ENCODE measurements at places on chromosomes 7 and 10. TPM values are rescaled to one million over a fixed set of nuclear protein-coding genes. Genes with fewer than 3 reads are reported as not detected.

- DNase-seq: no peak
These were observed 292.7 kb downstream of the CAMK1D start for GRCh38 chr10:12642036-12642435.

DNA sequence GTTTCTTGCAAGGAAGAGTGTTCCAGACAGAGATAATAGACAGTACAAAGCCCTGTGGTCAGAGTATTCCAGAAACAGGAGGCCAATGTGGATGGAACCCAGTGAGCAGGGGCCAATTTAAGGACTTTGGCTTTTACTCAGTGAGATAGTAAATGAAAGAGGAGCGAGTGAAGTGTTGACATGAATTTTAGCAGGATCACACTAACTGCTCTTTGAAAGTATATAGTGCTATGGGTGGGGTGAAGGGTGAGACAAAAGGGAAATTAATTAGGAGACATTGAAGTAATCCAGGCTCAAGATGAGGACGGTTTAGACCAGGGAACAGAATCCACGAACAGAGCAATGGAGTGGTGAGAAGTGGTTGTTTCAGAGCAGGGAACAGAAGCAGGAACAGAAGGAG lies 62.2 kb upstream of the TES start:
- DNase-seq: no peak

DNA sequence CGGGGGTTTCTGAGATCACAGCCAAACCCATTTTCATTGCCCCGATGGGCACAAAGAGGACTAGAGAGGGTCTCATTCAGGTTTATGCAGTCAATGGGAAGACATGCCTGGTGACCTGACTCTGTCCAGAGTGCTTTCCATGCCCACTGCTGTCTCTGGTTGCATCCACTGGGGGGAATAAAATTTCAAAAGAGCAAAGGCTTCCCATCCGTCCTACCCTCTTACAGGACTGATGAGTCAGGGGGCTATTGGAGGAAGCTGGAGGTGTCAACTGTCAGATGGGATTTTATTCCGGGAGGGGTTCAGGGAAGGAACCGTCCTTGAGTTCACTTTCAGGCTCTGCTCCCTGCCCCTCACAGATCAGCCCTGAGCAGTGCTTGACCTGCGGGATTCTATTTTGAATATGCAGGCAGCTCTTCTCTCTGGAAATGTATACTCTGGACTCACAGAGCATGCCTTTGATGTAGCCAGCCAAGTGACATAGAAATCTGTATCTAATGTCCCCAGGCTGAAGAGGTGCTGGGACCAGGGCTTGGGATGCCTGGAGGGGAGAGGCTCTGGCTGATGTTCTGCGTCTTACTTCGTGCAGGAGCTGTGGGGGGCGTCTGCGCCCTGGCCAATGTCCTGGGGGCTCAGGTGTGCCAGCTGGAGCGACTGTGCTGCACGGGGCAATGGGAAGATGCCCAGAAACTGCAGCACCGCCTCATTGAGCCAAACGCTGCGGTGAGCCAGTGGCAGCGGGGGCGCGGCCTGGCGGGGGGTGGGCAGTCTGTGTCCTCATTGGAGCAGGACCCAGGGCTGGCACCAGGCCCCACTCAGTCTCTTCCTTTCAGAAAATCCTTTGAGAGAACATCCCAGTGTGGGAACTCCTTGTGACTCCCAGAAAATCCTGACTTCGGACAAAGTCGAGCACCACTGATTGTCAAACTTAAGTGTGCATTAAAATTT lies 12.0 kb downstream of the C10orf62 start:
- no peak for DNase-seq

- DNase-seq: no peak
These were observed 16.1 kb upstream of the CDK14 start for GRCh38 chr7:90580051-90580450.

- no peak for DNase-seq
These were observed 6.6 kb upstream of the PITRM1 start for GRCh38 chr10:3179174-3179573.

OLAH gene
- not detected for total RNA-seq

BMI1 gene
- total RNA-seq: 62.3 TPM

LBX1 gene
- total RNA-seq: not detected

OR2A1 gene
- not detected for total RNA-seq

ZCCHC24 gene
- 1.3 TPM for total RNA-seq
